Smooth muscle cell of the pulmonary artery (primary cell): ENCODE measurements at places on chromosomes 7 and 10. TPM values are rescaled to one million over a fixed set of nuclear protein-coding genes. Genes with fewer than 3 reads are reported as not detected.

Gene PRPS1L1
- total RNA-seq: not detected in 2 replicates

Gene ZNF12
- total RNA-seq: 19.5 and 21.0 TPM in 2 replicates

Gene MSRB2
- 12.7 and 14.6 TPM in 2 replicates for total RNA-seq

Gene BAMBI
- 12.2 and 14.7 TPM in 2 replicates for total RNA-seq

Gene ENTPD7
- 25.9 and 49.5 TPM in 2 replicates for total RNA-seq

Gene CPEB3
- total RNA-seq: 1.1 and 1.3 TPM in 2 replicates

Gene HACD1
- total RNA-seq: 12.2 and 50.0 TPM in 2 replicates

Gene NDUFA5
- total RNA-seq: 16.7 and 30.4 TPM in 2 replicates
